Prostate gland (tissue), 2 donors: ENCODE measurements at places on chromosomes 1 and 21. TPM values are rescaled to one million over a fixed set of nuclear protein-coding genes. Genes with fewer than 3 reads are reported as not detected.

DNA sequence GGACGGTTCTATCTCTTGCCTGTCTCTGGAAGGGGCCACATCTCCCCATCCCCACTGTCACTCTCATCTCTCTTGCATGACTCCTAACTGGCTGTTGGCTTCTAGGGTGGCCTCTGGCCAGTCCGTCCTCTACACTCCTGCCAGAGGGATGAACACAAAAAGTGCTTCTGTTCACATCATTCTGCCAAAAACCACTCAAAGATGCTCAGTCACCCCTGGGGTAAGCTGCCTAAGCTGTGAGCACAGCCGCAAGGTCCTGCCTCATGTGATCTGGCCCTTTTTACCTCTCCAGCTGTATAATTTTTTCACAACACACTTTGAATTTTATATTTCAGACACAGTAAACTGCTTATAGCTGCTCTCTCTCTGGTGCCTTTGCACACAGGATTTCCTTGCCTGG lies 97.6 kb upstream of the CD34 start:
- H3K4me3 ChIP-seq, result no peak overlapping the region
- H3K27me3 ChIP-seq, result no peaks in the 10 kb centered on the region
- DNase-seq, result no peak
- H3K36me3 ChIP-seq, result no peaks in the 10 kb centered on the region
- H3K4me1 ChIP-seq, result no peaks in the 10 kb centered on the region
- H3K27ac ChIP-seq, result no peak overlapping the region

GRCh38 chr1:113675302-113675701 lies 84.0 kb downstream of the PHTF1 start:
- no peak overlapping the region for H3K4me3 ChIP-seq
- DNase-seq, result no peak
- H3K27me3 ChIP-seq, result no peaks in the 10 kb centered on the region
- H3K4me1 ChIP-seq, result no peaks in the 10 kb centered on the region
- H3K36me3 ChIP-seq, result peaks cover 4% of the 10 kb centered on the region
- no peak overlapping the region for H3K27ac ChIP-seq

- no peaks in the 10 kb centered on the region for H3K36me3 ChIP-seq
- DNase-seq, result no peak
- H3K27me3 ChIP-seq, result no peaks in the 10 kb centered on the region
- H3K27ac ChIP-seq, result no peak overlapping the region
- no peak overlapping the region for H3K4me3 ChIP-seq
These were observed 7.7 kb downstream of the CHRM3 start for GRCh38 chr1:239394107-239394506.

Gene LCE6A
- not detected for total RNA-seq

GRCh38 chr1:15035236-15035635 lies 118.3 kb upstream of the TMEM51 start:
- no peaks in the 10 kb centered on the region for H3K4me1 ChIP-seq
- DNase-seq, result no peak
- no peaks in the 10 kb centered on the region for H3K27me3 ChIP-seq
- H3K36me3 ChIP-seq, result no peaks in the 10 kb centered on the region
- H3K4me3 ChIP-seq, result no peak overlapping the region
- H3K27ac ChIP-seq, result no peak overlapping the region

DNA sequence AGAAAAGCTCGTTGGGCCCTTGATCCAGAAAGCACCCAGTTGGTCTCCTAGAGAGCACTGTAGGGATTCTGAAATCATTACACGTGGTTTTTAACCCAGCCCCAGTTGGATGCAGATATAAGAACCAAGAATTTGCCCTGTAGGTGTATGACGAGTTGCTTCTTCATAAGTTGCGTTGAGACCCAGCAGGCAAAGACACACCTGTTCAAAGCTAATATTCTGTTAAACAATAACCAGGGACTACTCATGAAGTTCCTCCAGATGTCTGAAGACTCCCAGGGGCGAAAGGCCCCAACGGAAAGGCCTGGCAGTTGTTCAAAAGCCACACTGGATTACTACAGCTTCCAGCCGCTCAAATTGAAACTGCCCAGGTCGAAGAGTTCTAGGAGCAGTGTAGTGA lies 88.6 kb upstream of the HNRNPU start:
- H3K4me3 ChIP-seq, result no peak overlapping the region
- no peaks in the 10 kb centered on the region for H3K36me3 ChIP-seq
- no peak overlapping the region for H3K27ac ChIP-seq
- no peaks in the 10 kb centered on the region for H3K4me1 ChIP-seq

- H3K4me3 ChIP-seq, result no peak overlapping the region
- DNase-seq, result no peak
- H3K4me1 ChIP-seq, result no peaks in the 10 kb centered on the region
- H3K27ac ChIP-seq, result no peak overlapping the region
- H3K27me3 ChIP-seq, result no peaks in the 10 kb centered on the region
These were observed 423.3 kb upstream of the OLFM3 start for GRCh38 chr1:102420034-102420433.

Gene BEST4
- total RNA-seq, result not detected

DNA sequence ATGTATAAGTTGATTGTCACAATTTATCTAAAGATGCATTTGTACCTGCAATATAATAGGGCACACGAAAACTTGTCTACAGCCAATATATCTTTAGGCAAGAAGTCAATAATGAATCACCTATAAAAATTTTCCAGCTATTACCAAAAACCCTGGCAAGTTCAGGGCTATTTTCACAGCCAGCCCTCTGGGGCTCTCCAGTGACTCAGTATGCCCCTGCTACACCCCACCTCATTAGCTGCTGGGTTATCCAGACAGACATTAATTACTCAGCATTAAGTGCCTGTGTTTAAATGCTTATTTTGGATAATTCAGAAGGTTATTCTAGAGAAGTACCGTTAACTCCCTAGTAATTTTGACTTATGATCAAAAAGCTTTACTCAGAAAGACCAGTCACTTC lies 220.2 kb downstream of the TBX15 start:
- no peaks in the 10 kb centered on the region for H3K36me3 ChIP-seq
- DNase-seq, result no peak
- no peak overlapping the region for H3K4me3 ChIP-seq
- no peaks in the 10 kb centered on the region for H3K27me3 ChIP-seq
- no peak overlapping the region for H3K27ac ChIP-seq
- H3K4me1 ChIP-seq, result no peaks in the 10 kb centered on the region

Gene CFH
- 31.5 TPM for total RNA-seq

DNA sequence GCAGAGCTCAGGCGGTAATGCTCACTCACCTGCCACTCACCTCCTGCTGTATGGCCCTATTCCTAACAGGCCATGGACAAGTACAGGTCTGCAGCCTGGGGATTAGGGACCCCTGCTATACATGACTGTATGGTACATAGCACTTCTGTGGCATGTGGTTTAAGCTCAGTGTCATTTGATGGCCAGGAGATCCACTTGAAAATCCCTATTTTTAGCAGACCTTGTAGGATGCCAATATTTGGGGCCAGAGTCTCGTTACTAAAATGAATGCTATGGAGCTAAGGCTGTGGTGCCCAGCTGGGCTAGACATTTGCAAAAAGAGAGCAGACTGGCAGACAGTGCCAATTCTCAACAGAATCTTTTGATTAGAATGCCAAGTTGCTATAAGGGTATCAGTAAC lies 1.7 kb upstream of the ANGPTL7 start:
- no peaks in the 10 kb centered on the region for H3K27me3 ChIP-seq
- H3K4me3 ChIP-seq, result no peak overlapping the region
- DNase-seq, result no peak
- no peaks in the 10 kb centered on the region for H3K4me1 ChIP-seq

DNA sequence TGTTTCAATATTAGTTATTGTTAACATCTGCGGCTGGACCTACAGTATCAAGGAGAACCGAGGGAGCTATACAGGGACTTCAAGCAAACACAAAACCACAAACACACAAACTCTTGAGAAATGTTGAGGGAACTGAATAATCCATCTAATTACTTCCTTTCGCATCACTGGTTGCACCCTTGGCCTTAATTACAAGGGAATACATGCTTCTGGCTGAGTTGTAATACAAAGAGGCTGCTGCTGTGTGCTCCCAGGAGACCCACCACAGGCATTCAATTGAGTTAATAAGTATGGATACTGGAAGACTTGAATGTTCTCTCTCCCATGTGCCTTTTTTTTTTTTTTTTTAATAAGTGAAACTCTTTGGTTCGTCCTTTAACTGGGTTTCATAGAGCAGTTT lies 16.8 kb upstream of the SMYD2 start:
- H3K4me1 ChIP-seq, result no peaks in the 10 kb centered on the region
- no peaks in the 10 kb centered on the region for H3K27me3 ChIP-seq
- H3K4me3 ChIP-seq, result no peak overlapping the region
- H3K27ac ChIP-seq, result no peak overlapping the region
- no peaks in the 10 kb centered on the region for H3K36me3 ChIP-seq

Gene PPFIA4
- total RNA-seq, result 16.9 TPM

Gene CAMK1G
- total RNA-seq, result 0.18 TPM

DNA sequence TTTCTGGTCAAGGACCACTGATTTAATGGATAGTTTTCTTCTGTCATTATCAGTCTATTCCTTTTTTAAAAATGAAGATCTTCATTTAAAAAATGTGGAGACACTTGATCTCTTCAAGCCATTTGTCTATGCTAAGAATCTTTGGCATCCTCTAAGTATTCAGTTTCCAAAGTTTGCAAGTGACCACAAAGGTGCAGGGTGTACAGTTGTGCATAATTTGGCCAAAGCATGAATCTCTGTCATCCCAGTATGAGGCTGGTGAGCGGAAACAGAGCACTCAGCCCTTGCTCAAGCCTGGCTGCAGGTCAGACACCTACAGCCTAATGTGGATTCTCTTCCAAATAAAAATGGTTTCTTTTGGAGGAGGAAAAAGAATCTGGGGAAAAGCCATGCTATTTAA lies 19.8 kb downstream of the PARP1 start:
- no peak overlapping the region for H3K27ac ChIP-seq
- no peak for DNase-seq
- H3K4me3 ChIP-seq, result no peak overlapping the region
- peaks cover 29% of the 10 kb centered on the region for H3K36me3 ChIP-seq
- no peaks in the 10 kb centered on the region for H3K4me1 ChIP-seq

Gene SPRR2A
- total RNA-seq, result not detected

Gene ASPM
- total RNA-seq, result 5.1 TPM

DNA sequence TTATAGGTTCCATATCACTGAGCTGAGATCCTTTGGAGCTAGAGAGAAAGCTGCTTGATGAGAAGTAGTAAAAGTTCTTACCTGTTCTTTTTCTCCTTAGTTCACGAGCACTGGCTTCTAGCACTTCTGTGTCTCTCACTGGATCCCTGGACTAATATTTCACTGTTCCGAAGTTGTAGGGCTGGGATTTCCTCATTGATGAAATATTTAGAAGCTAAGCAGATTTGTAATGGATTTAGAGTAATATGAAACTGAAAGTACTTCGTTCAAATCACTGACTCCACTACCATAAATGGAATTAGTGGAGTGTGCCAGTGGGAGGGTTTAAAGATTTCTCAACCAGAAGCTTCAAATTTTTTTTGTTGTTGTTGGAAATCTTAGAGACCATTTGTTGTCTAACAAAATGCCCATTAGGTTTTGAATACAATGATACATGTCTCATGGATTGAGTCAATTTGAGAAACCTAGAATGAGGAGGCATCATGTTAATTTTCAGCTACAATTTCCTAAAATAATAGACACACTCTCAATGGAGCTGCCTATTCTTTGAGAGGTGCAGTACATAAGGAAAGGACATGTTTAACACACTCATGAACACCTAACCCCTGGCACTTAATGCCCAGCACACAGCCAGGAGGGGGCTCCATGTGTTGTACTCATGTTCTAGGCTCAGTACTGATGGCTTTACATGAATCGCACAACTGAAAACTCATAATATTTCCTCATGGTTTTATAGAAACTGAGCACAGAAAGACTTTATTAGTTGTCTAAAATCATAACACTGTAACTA lies at the start of gene GBP1:
TSS of gene GBP1 (minus strand) at position 130 of the 790 bp plus-strand sequence. CDS start 1,974 bp downstream, outside the sequence.
- peak within 1 kb of the TSS; percentile 34 for H3K4me3 ChIP-seq
- no peaks in the 10 kb centered on the region for H3K4me1 ChIP-seq
- no peaks in the 10 kb centered on the region for H3K36me3 ChIP-seq
- H3K27me3 ChIP-seq, result no peaks in the 10 kb centered on the region
- peak within 1 kb of the TSS; percentile 84 for H3K27ac ChIP-seq

GRCh38 chr1:66532214-66532613 lies 1.7 kb upstream of the SGIP1 start:
- DNase-seq, result no peak
- no peaks in the 10 kb centered on the region for H3K4me1 ChIP-seq
- no peak overlapping the region for H3K4me3 ChIP-seq
- H3K36me3 ChIP-seq, result no peaks in the 10 kb centered on the region
- H3K27ac ChIP-seq, result no peak overlapping the region

GRCh38 chr1:182625719-182626504 lies 21.7 kb upstream of the RGS16 start:
- no peak for DNase-seq
- no peaks in the 10 kb centered on the region for H3K27me3 ChIP-seq
- no peaks in the 10 kb centered on the region for H3K36me3 ChIP-seq
- no peak overlapping the region for H3K4me3 ChIP-seq

GRCh38 chr1:93614986-93615581 lies 66.6 kb downstream of the BCAR3 start:
- no peaks in the 10 kb centered on the region for H3K36me3 ChIP-seq
- H3K27me3 ChIP-seq, result no peaks in the 10 kb centered on the region
- no peak for DNase-seq
- H3K4me3 ChIP-seq, result no peak overlapping the region

DNA sequence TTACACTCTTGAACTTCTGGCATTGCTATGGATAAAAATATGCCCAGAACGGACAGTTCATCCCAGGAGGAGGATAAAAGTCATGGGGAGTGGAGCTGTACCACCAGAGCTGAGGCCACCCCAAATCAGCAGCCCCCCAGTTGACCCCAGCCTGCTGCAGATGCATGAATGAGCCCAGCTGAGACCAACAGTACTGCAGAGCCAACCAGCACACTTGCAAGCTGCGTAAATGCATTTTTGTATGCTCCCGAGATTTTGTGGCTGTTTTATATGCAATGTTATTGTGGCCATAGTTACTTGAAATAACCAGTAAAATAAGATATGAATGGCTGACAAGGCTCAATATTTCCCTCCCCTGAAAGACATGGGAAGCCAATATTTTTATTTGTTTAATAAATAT lies 264.6 kb downstream of the DUSP10 start:
- no peak for DNase-seq
- no peaks in the 10 kb centered on the region for H3K4me1 ChIP-seq
- H3K27ac ChIP-seq, result no peak overlapping the region
- H3K4me3 ChIP-seq, result no peak overlapping the region

Gene RCSD1
- total RNA-seq, result 13.8 TPM

DNA sequence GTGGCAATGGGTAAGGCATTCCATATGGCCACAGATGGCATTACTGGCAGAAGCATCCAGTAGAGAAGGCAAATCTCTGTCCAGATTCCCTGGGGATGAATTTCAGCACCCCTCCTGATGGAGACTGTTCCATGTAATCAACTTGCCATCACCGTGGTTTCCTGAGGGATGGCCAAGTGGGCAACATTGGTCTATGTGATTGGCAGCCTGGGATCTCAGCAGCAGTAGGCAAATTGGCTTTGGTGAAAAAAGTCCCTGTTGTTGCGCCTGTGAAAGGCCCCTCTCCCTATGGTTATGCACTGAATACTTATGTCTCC lies 19.3 kb downstream of the DMRTB1 start:
- no peaks in the 10 kb centered on the region for H3K36me3 ChIP-seq
- H3K27ac ChIP-seq, result no peak overlapping the region
- no peak overlapping the region for H3K4me3 ChIP-seq
- H3K27me3 ChIP-seq, result no peaks in the 10 kb centered on the region
- no peak for DNase-seq
